ENCODE measurements at places on chromosomes 6 and 20.

DNA sequence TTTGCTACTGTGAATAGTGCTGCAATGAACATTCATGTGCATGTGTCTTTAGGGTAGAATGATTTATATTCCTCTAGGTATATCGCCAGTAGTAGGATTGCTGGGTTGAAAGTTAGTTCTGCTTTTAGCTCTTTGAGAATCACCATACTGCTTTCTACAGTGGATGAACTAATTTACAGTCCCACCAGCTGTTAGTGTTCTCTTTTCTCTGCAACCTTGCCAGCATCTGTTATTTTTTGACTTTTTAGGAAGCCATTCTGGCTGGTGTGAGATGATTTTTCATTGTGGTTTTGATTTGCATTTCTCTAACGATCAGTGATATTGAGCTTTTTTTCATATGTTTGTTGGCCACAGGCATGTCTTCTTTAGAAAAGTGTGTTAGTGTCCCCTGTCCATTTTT, 40.0 kb downstream of the PLG start:
- DNase-seq: no peak

DNA sequence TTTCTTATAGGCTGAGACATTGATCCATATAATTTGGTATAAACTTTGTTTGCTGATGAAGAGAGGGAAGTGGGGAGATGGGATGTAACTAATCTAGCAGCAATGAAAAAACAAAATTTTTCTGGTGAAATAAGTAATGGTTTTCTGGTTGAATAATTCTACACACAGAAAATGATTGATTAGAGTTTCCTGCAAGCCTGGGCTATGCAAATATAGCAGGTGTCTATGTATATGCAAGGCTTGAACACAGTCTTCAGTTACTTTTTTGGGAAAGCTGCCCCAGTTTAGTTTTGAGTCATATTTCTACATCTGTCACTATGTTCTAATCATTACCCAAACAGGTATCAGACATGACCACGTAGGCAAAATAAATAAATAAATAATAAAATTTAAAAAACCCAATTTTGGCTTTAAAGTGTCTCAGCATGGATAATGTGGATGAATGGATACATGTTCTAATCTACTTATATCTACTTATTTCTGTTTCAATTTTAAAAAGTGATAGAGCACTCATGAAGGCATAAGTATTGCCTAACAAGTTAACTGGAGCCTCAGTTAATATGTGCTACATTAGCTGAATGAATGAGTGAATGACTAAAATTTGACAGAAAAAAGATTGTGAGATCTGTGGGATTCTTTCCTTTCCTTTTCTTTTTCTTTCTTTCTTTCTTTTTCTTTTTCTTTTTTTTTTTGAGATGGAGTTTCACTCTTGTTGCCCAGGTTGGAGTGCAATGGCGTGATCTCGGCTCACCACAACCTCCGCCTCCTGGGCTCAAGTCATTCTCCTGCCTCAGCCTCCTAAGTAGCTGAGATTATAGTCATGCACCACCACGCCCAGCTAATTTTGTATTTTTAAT, 37.2 kb upstream of the TFB1M start:
- no peak for DNase-seq

- no peak for DNase-seq
These were observed 157.4 kb upstream of the ZNF217 start for GRCh38 chr20:53750827-53751619.

- no peak for DNase-seq
These were observed 132.1 kb upstream of the FOXQ1 start for GRCh38 chr6:1179571-1180459.

DNA sequence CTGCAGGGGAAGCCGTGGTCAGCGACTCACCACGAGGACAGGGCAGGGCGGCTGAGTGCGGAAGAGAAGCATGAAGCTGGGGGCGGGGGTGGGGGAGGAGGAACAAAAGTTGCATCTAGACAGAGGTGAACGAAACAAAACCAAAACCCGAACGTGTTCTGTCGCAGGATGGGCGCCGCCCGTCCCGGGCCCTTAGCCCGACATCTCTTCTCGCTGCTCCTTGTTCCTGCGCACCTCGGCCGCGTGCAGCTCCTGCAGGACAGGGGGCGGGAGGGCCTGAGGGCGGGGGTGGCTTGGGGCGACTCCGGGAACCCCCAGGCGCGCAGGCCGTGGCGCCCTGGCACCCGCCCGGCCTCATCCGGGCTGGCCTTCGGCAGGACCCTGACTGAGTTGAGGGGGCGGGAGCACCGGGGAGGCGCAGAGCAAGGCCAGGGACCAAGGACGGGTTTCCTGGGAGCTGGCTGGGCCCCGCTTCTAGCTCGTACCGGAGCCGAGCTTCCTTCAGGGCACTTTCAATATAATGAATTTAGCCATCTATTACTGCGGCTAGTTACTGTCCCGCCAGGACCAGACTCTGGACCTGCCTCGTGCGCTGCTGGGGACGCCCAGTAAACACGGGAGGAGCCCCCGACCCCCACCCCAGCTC, 12.0 kb downstream of the STMN3 start:
- no peak for DNase-seq

GRCh38 chr6:28897369-28897745, 26.4 kb downstream of the TRIM27 start:
- DNase-seq: no peak

GRCh38 chr6:147546501-147547368, 38.2 kb downstream of the SAMD5 start:
- DNase-seq: no peak

GRCh38 chr20:19969106-19969505, 48.1 kb upstream of the NAA20 start:
- no peak for DNase-seq

DNA sequence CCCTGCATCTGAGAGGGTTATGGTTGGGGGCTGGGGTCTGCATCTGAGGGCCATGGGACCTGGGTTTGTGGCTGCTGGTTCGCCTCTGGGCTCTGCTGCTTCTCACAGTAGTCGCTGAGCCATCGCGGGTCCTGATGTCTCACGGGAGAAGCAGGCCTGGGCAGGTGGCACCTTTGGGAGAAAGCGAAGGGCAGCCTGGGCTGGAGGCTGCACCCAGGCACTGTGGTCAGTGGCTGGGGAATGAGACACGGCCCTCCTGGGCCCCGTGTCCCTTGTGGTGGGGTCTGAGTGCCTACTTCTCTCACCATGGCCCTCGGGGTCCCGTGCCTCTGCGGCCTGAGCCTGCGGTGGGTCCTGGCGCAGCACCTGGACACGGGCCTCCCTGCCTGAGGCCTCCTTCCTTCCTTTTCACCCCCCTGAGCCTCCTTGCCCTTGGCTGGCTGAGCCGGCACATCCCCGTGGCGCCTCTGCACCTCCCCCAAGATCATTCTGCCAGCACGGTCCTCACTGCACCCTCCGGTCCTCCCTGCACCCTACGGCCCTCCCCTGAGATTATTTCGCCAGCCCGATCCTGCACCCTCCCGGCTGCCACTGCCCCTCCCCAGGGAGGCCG, 206.0 kb downstream of the ERMARD start:
- no peak for DNase-seq

GRCh38 chr6:157637941-157638662, 184.9 kb upstream of the SNX9 start:
- no peak for DNase-seq

DNA sequence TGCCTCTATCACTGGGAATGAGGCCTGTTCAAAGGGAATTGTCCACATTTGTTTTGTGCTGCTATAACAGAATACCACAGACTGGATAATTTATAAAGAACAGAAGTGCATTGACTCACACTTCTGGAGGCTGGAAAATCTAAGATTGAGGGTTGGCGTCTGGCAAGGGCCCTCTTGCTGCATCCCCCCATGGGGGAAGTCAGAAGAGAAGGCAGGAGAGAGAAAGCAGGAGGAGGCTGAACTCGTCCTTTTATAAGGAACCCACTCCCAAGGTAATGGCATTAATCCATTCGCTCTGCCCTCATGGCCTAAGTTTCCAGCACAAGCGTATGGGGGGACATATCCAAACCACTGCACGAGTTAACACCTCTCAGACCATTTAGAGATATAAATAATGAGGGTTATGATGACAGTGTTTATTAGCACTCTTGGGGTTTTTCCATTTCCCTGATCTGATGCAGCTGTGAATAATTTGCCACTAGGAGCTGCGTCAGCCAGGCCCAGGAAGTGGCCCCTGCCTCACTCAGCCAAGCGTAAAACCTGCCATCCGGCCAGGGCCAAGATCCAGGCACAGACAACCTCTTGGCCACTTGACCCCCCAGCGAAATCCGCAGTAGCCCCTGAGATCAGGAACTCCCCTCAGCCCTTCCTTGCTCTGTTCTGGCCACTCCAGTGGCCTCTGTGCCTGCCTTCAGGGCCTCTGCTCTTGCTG, 14.2 kb upstream of the SLCO4A1 start:
- DNase-seq: no peak

GRCh38 chr6:56314683-56315523, 67.5 kb upstream of the COL21A1 start:
- no peak for DNase-seq

- DNase-seq: no peak
These were observed 46.8 kb downstream of the EPM2A start for GRCh38 chr6:145688493-145688905.

DNA sequence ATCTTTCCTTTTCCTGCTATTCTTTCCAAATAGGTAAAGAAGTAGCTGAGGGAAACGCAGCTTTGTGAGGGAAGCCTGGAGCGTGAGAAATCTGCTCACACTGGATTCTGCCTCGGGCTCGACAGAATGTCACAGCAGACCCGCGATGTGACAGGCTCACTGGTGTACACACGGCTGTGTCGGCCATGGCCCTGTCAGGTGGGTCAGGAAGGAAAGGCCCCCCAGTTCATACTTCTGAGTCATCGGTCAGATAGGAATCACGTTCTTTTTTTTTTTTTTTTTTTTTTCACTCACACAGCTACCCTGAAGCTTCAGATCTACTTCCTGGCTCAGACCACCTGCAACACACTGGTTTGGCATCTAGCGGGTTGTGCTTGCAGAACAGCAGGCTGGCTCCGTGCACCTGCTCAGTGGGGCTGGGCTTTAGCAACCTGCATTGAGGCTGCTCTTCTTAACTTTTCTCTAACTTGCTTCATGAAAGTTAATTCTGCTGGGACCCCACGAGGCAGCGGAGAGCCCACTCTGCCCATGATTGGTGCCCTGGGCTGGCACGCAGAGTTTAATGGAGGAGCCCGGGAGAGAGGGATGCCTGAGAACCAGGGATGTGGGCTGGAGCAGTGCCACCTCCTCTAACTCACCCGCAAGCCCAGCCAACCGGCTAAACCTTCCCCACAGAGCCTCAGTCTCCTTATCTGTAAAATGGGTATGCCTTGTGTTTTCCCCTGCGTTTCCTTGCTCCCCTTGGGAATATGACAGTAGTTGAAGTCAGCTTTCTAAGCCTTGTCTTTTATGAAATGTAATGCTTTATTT, 61.5 kb upstream of the FNDC1 start:
- DNase-seq: no peak

- DNase-seq: no peak
These were observed 4.7 kb upstream of the TRMT11 start for GRCh38 chr6:125981571-125982185.

- no peak for DNase-seq
These were observed 90.4 kb downstream of the SERAC1 start for GRCh38 chr6:158077676-158078075.

DNA sequence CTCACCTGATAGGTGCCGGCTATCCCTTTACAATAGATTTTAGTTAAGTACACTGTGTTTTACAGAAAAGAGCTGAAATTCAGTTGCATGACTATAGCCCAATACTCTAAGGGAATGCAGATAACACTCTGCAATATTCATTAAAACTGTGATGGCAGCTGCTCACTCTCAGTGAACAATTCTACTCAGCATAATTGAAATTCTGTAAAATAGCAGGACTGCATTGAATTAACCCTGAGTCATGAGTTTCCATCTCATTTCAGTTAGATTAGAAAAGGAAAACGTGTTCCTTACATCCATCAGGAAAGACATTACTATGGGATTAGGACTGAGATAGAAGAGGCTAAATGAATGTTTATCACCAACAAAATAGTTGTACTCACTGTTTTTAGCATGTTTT, 613.3 kb upstream of the JAG1 start:
- no peak for DNase-seq

GRCh38 chr20:62159839-62160238, 16.3 kb downstream of the SS18L1 start:
- DNase-seq: no peak

Measured in stimulated activated CD8-positive, alpha-beta memory T cell treated with anti-CD3 and anti-CD28 coated beads, Interleukin-15, amount 100 ng/mL, for 1 hour (primary cell).